Stimulated activated CD8-positive, alpha-beta memory T cell treated with anti-CD3 and anti-CD28 coated beads, Interleukin-12 subunit alpha, Interleukin-12 subunit beta, amount 100 ng/mL, for 4 hours (primary cell): ENCODE measurements at places on chromosomes 4 and X.

DNA sequence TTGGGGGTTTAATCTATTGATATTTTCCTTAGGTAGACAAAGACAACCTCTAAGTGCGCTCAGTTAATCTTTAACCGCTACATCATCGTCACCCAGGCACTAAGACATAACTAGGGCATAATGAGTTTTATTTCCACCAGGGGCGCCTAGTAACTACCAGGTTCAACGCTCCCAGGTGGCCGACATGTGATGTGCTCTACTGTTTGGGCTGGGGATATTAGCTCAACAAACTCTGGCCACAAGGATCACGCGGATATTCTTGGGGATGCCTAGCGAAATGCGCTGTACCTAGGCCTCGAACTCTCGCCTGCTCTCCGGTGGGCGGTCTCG lies 915 bp upstream of the RAB33B start:
- no peak for DNase-seq

- DNase-seq: no peak
Measured at GRCh38 chrX:53087388-53087831, 5.2 kb downstream of the TSPYL2 start.

DNA sequence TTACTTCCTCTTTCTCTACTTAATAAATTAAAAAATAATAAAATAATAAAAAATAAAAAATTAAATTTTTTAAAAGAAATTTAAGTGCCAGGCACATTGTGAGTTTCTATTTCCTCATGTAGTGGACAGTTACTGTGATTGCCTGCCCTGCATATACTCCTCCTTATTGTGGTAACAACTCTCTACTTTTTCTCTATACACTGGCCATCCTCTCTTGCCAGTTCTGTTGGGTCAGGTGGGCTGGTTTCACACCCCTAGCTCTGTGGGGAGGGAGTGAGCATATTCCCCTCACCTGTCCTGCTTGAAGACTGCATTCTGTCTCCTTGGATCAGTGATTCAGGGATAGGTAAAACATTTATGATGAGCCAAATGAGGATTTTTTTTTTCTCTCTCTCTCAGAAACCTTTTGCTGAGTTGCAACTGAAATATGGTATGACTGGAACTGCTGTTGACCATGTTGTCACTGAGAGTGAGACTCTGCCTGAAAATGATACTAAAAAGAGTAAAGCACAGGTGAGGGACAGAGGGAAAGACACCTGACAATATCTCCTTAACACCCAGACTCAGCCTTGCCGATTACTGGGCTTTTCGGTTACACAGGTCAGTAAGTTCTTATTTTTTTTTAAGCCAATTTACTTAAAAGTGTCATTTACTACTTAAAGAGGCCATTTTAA lies 37.2 kb downstream of the CXXC4 start:
- no peak for DNase-seq

GRCh38 chr4:11471618-11472017 lies 42.9 kb upstream of the HS3ST1 start:
- DNase-seq: peak; percentile 13

DNA sequence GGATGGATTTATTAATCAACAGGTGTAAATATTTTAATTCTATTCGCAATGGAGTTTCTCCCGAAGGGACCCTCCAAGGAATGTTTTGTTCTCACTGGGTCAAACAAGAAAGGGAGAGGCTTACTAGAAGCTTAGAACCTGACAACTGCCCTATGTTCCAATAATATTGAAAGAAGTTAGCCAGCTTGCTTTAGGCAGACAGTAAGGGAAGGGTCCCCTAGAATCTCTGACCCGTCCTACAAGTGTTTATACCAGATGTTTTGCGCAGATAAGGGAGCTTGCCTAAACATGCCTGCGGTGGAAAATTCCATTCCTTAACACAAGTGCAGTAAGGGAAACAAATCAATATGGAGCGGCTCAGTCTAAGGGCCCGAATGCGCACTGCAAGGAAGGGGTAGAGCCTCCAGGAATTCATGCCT lies 17.7 kb downstream of the IL21 start:
- DNase-seq: no peak

- DNase-seq: no peak
Measured at GRCh38 chrX:118499295-118499694, 3.7 kb downstream of the DOCK11 start.
